Lung microvascular endothelial cell (primary cell): ENCODE measurements at places on chromosomes 12 and 14.

- DNase-seq: peak; percentile 95
Observed at GRCh38 chr12:6383572-6384498, at the start of gene LTBR. TSS of gene LTBR (plus strand) at chr12:6384162. CDS start at chr12:6384359, 197 bp downstream.

DNA sequence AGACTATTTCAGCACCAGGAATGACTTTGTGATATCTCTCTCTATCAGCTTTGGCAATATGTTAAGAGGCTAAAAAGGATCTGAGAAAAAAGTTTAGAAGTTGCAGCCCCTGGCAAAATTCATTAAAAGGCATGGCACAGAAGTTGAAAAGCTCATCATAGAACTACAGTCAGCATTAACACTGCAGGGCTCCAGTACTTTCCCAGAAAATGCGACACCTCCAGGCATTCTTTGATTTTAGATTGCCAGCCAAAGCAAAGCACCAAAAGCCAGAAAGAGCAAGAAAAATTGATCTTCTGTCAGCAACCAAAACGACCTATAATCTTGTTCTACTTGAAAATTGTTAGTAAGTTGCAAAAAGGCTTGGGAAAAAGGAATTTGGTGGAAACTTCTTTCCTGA is 713.5 kb downstream of the FSCB start:
- DNase-seq: no peak

- DNase-seq: no peak
Observed at GRCh38 chr12:125160281-125160955, 95.2 kb downstream of the AACS start.

- DNase-seq: no peak
Observed at GRCh38 chr12:66881386-66881785, 202.5 kb upstream of the GRIP1 start.

DNA sequence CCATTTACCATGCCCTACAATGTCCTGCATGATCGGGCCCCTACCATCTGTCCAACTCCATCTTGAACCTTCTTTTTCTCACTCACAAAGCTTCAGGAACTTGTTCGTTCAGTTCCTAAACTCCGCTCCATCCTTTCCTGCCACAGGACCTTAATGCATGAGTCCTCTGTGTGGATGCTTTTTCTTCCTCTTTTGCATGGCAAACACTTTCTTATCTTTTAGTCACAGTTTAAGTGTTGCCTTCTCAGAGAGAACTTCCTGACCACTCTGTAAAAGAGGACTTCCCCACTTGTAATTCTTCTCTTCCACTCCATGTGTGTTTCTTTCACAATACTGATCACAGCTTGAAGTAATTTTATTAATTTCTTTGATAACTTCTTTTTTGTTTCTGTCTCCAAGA is 54.4 kb upstream of the ETV6 start:
- DNase-seq: no peak

DNA sequence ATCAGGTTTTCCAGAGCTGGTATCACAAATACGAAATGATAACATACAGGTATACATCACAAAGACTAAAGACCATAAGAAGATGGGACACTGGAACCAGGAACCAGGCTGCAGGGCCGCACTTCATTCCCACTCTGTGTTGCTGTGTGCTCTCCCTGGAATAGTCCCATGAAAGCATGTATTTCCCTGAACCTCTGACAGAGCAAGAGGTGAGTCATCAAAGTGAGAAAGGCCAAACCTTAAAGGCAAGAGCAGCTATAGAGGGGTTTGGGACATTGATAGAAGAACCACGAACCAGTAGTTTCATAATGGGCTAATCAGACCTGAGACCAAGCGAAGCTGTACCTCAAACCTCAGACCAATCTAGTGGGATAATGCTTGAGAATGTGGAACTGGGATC is 283.0 kb upstream of the PRKD1 start:
- peak; percentile 16 for DNase-seq

DNA sequence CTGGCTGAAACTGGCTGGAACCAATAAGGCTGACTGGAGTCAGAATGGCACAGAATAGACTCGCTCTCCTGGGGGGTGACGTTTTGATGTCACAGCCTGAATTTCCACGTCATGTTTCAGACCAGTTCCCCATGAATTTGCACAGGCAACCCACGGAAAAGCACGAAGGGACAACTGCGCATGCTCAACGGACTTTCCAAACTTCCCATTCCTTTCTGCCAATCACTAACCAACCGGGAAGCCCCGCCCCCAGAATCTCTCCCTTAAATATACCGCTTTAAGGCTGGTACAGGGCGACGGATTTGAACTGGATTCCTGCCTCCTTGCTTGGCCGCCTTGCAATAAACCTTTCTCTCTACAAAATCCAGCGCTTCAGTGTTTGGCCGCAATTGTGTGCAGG is 434.7 kb downstream of the APAF1 start:
- DNase-seq: no peak

DNA sequence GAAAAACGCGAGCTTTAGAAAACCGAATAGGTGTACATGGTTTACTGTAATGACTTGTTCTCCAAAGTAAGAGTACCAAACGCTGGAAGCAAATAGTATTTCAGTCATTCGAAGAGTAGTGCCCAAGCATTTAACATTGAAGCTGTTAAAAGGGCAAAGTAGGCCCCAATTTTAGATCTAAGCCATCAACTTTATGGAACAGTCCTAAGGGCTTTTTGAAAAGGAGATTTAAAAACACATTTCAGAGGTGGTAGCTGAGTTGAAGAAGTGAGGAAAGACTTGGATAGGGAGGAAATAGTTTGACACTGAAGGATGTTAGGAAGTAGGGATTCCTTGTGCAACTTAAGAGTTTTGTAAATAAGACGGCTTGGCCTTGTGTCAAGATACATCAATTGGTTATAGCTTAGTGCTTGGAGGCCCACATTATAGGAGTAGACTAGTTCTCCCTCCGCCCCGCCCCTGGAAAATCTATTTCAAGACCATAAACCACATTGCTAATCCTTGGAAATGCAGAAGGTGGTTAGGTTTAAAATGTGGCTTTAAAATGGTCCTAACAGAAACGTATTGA is 783 bp upstream of the TUBA1B start:
- DNase-seq: peak; percentile 44

- peak; percentile 39 for DNase-seq
Observed at GRCh38 chr12:46946137-46946536, 120.3 kb upstream of the SLC38A4 start.

- DNase-seq: no peak
Observed at GRCh38 chr14:32662211-32662610, 276.5 kb upstream of the NPAS3 start.

GRCh38 chr12:123942238-123942653 is 30.4 kb downstream of the CCDC92 start:
- no peak for DNase-seq

GRCh38 chr12:121788176-121788818 is 5.2 kb downstream of the RHOF start:
- no peak for DNase-seq

- DNase-seq: peak; percentile 64
Observed at GRCh38 chr12:95574799-95575452, 23.6 kb upstream of the USP44 start.

- DNase-seq: peak; percentile 65
Observed at GRCh38 chr12:98998697-98999299, 353.7 kb downstream of the APAF1 start.

DNA sequence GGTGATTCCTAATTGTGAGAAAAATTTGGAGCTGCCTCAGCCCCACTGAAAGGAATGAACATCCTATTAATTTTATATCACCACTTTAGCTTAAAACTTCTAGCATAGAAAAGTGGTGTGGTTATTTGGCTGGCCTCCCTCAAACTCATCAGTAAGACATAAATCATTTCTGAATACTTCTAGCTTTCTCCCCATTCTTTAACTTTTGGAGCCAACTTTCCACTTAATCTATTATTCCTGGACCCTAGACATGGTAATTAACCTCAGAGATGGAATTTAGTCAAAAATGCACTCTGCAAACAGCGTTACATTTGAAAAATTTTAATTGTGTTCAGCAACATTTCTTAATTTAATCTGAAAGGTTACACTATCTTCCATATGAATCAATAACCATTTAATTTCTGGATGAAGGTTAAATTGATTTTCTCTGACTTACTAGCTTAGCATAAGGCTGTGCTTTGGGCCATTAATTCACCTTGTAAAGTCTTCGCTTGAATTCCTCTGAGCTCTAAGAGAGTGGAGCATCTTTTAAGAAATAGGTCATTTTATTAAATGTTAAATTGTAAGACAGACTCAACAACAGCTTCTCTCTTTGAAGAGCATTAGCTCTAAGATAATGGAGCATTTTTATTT is 753.6 kb upstream of the STXBP6 start:
- DNase-seq: no peak

GRCh38 chr12:104454997-104455396 is 1.8 kb upstream of the CHST11 start:
- peak; percentile 47 for DNase-seq

- no peak for DNase-seq
Observed at GRCh38 chr12:53677016-53677799, 1.3 kb upstream of the ATP5MC2 start.

DNA sequence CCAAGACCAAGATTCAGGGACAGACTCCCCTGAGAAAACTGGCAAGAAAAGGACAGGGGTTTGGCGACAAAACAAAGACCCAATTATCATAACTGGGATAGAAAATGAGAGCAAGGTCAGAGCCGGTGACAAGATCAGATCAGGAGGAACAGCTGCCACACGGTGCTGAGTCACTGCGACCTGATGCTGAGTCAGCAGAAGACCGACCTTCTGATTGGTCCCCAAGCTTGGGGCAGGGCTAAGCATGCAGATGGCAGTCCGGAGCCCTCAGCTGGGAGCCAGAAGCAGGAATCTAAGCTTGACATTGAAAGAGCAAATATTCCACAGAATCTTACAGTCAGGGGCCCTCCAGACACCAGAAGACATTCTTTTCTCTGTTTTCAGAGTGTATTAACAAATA is 19.1 kb upstream of the ARMH4 start:
- peak; percentile 70 for DNase-seq

DNA sequence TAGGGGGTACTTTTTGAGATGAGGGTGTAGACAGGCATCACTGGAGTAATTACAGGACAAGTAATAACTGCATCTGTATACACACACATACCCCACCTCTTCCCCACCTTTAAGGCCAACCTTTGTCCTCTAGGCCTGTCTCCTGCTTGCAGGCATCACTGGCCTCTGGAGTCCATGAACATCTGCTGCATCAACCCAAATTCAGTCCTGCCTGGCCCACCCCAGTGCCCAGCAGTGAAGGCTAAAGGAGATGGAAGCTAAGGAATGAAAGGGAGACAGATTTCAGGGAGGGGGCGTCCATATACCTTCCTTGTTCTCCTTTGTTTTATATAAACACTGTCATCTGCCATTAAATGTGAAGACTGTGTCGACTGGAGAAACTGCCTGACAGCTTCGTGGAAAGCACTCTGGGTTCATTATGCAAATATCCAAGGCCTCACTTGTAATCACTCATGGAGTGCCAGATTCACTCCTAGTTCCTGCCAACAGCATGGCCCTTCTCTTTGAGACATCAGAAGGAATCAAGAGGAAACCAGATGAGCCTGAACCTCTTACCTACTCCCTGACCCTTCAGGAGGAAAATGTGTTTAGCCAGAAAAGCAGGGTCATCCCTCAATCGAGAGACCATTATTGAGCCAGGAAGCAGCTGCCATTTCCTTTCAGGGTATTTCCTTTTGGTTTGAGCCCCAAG is 64.4 kb downstream of the SERPINA3 start:
- peak; percentile 50 for DNase-seq

GRCh38 chr12:94078736-94079509 is 69.5 kb upstream of the PLXNC1 start:
- no peak for DNase-seq

- peak; percentile 49 for DNase-seq
Observed at GRCh38 chr14:30225176-30225575, 297.5 kb upstream of the PRKD1 start.

DNA sequence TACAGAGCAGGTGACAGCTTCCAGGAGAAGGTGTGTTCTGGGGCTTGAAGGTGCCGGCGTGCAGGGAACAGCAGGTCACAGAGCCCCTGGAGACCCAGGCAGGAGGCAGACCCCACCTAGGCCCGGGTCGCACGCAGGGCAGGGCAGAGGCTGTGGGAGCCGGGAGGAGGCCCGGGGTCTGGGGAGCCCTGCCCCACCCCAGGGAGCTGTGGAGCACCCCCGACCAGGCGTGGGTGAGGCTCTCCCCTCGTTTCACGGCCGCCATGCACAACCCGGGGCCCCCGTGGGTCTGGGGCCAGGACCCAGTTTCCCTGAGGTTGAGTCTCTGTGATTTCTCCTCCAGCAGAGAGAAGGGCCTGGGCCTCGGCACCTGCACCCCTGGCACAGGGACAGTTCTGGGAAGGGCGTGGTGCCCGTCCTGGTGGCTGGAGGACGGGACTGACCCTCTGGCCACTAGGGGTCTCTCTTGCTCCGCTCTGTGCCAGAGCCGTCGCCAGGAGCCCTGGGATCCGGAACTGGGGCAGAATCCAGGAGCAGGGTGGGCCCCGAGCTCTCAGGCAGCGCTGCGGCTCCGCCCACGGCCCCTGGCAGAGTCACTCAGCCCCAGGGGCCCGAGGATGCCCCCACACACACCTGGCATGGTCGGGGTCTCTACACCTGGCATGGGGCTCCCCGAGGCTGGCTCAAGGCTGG is 75.2 kb upstream of the FBRSL1 start:
- DNase-seq: peak; percentile 85

GRCh38 chr12:89138048-89138852 is 214.1 kb downstream of the DUSP6 start:
- peak; percentile 10 for DNase-seq

GRCh38 chr12:112518365-112518735 is 99.6 kb downstream of the PTPN11 start:
- no peak for DNase-seq

DNA sequence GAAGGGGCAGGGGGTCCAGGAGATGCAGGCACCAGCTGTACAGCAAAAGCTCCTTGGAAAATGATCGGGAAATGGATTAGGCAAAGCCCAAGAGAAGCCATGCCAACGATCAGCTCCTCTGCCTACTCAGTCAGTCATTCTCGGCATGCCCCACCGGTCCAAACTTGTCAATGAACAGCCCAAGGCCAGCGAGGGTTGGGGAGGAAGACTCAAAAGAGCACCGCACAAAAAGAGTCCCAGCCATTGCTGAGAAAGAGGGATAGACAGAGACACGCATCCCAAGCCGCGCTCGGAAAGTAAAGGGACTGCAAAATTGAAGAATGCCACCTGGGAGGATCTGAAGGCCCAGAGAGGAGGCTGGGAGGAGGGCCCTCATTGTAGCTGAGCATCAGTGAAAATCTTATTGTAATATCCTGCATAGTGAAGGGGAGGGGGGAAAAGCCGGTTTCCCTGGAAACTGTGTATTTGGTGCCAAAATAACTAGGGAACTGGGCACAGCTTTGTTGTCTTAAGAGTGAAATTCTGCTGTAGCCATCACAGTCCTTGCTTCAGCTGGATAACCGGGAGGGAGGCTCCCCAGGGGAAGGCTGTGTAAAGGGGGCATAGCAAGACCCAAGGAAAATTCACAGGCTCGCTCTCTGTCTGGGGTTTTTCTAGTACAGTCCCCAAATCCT is 4.7 kb downstream of the KDM2B start:
- peak; percentile 40 for DNase-seq
